T-helper 1 cell (primary cell): ENCODE measurements at places on chromosomes 7 and 10.
A peak's percentile ranks its signal among the peaks of the same experiment; 100 is the strongest.

DNA sequence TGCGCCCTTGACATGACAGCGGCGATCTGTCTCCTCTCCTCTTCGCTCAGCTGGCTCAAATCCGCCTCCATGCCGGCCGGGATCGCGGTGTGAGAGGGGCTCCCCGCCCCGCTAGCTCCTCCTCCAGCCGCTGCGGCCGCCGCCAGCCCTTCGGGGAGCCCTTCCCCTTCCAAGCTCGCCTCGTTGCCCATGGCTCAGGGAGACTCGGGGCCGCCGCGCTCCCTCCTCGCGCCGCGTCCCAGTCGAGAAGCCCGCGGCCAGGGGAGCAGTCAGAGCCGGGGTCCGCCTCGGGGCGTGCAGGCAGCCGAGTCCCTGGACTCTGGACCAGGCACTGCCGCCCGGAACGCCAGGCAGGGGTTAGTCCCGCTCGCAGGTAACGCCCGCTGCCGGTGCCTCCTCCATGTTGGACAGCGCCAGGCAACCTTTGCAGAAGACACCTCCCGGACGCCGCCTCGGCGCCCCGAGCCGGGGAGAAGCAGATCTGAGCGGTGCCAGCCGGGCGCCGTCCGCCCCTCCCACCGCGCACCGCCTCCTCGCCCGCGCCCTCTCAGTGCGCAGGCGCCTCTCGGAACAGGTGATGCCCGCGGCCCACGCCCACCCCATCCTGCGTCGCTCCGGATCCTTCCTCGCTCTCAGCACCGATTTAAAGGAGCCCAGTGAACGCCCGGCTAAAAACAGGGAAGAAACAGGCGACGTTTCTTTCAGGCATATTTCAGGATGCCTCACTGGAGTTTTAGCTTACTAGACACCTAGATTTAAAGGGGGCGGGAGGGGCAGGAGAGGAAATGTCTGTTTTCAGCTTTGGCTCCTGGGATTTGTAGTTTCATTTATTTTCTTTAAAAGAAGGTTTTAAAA is at the start of gene PCLO:
TSS of gene PCLO (minus strand) at position 483 of the 855 bp plus-strand sequence. CDS start at position 191, 292 bp downstream.
- DNase-seq = peak; percentile 4

DNA sequence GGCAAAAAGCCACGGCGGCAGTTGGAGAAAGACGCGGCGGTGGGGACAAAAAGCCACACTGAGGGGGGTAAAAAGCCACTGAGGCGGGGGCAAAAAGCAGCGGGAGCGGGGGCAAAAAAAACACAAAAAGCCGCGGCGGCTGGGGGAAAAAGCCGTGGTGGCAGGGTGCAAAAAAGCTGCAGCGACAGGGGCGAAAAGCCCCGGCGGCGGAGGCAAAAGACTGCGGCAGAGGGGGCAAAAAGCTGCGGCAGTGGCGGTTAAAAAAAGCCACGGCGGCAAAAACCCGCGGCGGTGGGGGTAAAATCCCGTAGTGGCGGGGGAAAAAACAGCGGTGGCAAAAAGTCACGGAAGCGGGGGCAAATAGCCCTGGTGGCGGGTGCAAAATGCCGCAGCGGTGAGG is 527.3 kb downstream of the ZNF33B start:
- no peak for DNase-seq

GRCh38 chr7:5686131-5686530 is 95.3 kb downstream of the RNF216 start:
- DNase-seq = no peak

DNA sequence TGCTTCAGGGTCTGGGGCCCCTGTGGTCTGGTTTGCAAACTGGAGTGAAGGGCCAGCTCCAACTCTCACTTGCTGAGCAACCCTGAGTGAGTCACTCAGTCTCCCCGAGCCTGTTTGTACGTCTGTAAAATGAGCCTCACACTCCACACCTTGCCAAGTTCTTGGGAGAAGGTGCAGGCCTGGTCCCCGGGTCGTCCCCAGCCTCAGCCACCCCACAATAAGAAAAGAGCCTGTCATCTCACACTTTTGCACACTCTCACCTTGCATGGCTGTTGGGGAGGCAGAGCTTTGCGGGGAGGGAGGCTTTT is 5.2 kb downstream of the GRIFIN start:
- no peak for DNase-seq

GRCh38 chr10:670990-671389 is 18.5 kb downstream of the DIP2C start:
- DNase-seq = no peak

GRCh38 chr7:113374955-113375354 is 256.6 kb upstream of the SMIM30 start:
- no peak for DNase-seq

GRCh38 chr10:43299579-43299978 is 32.7 kb upstream of the RASGEF1A start:
- DNase-seq = no peak

- DNase-seq = no peak
Measured at GRCh38 chr7:99839287-99840021, 11.6 kb downstream of the CYP3A43 start.

DNA sequence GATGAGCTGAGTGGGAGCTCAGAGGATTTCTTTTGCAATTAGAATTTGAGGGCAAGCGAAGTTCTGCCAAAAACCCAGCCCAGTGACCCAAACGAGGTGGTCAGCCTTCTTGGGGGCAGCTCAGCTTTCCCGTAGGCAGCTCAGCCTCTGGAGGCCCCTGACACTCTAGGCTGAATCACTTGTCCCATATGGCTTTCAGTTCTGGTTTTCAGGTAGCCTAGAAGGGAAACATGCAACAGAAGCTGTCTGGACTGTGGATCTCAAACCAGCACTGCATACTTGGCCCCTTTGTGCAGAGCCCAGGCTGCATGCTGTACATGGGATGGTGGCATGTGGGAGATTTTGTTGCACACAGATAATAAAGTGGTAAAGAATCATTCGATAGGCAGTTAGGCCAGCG is 322.8 kb downstream of the ANKRD30A start:
- DNase-seq = no peak
